ENCODE measurements at places on chromosomes 3 and 15.

GRCh38 chr3:147369661-147370123 is 36.7 kb downstream of the ZIC4 start:
- DNase-seq, result no peak

DNA sequence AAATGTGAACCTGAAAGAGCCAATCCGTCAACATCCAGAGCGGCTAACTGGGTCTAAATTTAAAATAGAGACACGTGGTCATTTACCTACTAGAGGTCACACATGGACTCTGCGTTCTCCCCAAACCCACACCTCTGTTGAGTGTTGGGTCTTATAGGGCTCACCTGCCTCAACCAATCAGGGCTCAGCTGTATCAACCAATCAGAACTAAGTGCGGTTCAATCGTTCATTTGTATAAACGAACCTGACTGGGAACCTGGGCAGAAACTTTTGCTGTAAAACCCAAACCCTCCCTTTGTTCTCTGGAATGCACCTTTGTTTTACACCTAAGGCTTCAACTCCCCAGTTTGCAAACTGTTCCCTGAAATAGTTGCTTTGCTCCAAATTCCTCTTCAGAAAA is 8.9 kb downstream of the DNAAF4 start:
- no peak for DNase-seq

DNA sequence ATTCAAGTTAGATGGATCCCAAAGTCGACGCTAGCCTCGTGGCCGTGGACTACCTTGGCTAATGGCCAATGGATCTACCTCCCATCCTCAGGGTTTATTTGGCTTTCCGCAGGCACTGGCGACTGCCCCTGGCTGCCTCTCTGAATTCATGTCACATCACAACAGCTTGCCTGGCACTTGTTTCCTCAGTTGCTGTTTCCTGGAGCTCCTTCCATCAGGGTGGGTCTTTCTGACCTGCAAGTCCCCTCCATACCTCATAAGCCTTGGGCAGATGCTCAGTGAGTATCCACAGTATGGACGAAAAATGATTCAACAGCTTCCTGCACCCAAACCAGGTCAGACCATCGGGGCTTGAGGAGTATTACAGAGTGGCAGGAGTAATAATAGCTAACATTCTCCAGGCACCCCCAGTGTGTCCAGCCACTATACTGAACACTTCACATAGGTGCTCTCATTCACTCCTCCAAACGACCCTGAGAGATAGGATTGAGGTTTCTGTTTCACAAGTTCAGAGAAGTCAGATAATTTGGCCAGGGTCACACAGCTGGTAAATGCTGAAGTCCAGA is 311.5 kb downstream of the TLE3 start:
- DNase-seq, result no peak

DNA sequence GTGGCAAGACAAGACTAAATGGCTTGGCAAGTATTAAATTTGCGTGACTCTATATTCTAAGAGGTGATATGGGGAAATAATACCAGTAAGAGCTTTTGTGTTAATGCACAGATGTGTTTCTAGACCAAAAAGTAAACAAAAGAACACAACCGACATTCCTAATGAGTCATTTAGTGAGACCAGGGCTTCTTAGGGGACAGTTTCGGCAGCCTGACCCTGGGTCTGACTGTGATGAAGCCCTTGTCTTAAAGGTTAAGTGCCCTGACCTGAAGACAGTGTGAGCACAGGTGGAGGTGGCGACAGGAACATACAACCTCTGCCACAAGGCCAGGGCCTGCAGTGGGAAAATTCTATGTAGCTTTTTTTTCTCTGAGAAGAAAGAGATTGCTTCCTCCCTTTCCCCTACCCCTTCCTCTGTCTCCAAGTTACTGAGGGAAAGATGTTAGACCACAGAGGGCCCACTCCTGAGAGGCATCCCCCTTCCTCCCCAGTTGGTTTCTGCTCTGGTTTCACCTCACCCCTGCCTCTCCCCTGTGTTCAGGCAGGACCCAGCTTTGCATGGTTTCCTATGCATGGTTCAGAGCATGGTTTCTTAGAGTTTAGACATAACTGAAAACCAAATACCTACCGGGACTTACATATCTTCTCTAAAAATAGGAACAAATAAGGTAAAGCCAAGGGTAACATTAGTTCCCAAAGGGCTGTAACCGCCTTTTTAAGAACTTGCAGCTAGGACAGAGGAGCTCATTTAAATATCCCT is 24.8 kb upstream of the CMTM7 start:
- no peak for DNase-seq

DNA sequence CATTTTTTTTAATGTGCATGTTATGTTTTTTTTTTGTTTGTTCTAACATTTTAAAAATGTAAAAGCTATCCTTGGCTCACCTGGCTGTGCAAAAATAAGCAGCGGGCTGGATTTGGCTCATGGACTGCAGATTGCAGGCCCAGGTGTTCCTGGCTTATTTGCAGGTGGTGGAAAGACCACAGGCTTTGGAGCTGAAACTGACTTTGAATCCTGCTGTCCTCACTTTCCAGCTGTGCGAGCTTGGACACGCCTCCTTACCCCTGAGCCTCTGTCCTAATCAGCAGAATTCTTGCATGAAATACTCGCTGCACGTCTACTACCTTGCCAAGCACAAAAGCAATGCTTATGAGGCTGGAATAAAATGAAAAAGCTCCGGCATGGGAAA is 188.7 kb upstream of the TPM1 start:
- no peak for DNase-seq

- DNase-seq, result peak; percentile 91
These were observed 378.4 kb upstream of the AGTR1 start for GRCh38 chr3:148319161-148319915.

- no peak for DNase-seq
These were observed 61.8 kb downstream of the ITGA11 start for GRCh38 chr15:68369931-68370767.

DNA sequence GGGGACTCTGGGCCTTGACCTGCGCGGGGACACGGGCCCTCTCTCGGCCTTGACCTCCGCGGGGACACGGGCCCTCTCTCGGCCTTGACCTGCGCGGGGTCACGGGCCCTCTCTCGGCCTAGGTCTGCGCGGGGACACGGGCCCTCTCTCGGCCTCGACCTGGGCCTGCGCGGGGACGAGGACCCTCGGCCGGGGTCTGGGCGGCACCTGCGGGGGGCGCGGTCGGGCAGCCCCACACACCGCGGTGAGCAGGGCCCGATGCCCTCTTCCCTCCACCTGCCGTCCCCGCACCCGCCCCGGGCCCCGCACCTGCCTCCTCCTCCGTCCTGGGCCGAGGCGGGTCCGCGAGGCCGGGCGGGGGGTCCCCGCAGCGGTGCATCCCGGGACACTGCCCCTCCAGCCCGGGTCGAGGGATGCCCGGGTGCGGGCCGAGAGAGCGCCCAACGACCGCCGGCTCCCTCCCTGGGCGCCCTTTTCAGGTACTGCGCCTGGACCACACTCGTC is 15.6 kb upstream of the CERS3 start:
- DNase-seq, result no peak

GRCh38 chr3:42685363-42685881 is at the start of gene KLHL40:
Gene KLHL40 (plus strand): TSS chr3:42685537. CDS start chr3:42685619, 82 bp downstream.
- no peak for DNase-seq
